ENCODE measurements at places on chromosomes 7 and 10.

DNA sequence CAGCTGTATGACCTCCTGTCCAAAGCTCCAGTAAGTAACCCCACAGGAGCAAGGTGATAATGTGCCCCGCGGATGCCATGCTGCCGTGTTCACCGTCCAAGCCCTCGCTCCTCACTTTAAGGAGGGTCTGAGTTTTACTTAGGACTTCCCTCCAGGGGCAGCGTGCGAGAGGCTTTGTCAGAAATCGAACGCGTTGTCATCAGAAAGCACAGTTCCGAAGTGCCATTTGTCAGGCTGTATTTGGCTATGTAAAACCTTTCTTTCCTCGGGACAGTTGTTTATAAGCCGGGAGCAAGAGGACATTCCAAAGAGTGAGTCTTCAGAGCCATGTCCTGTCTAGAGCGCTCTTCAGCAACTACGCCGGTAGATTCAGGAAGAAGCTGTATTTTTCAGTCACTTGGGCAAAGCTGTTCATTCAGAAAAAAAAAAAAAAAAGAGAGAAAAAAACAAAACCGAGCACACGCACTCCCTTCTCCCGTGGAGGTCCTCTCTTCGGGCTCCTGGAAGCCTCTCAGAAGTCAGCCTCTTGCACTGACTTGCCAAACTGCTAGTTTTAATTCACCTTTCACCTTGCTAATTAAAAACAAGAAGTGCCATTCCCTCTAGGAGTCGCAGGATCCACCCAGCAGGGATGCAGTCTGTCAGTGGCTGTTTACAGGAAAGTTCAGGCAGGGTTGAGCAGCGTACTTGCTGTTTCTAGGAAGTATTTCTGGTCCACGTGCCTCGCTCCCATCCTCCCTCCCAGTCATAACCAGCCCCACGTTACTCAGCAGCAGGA is at the start of gene SEMA3E:
TSS of gene SEMA3E (minus strand) at position 676 of the 778 bp plus-strand sequence.
- peak; percentile 22 for DNase-seq

DNA sequence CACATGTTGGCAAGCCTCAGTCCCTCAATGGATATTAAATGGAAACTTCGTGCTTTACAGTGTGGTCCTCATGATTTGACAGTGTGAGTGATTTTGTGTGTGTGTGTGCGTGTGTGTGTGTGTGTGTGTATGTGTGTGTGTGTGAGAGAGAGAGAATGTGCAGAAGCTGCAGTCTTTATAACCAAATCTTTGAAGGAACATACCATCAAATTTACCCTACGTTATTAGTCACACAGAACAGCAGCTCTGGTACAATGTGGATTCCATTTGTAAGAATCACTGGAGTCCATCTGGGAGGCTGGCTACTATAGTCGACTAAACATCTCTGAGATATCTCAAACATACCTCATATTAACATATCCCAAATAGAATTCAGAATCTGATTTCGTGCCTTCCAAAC is 928.0 kb upstream of the POT1 start:
- DNase-seq = no peak

DNA sequence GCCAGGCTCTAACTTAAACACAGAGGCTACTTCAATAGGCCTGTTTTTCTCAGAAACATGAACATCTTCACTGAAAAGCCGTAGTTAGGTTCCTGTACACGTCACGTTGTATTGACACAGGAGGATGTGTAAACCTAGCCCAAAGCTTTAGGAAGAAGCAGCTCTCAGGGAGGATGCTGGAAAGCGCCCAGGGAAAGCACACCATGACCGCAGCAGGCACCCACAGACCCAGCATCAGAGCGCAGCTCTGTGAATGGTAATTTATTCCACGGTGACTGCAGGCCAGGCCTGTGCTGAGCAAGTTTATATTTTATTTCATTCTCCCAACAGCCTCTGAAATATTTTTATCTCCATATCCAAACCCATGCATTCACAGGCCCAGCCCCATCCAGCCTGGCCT is 51.1 kb downstream of the ASB13 start:
- DNase-seq = no peak

- DNase-seq = no peak
Observed at GRCh38 chr7:85525676-85526075, 338.8 kb upstream of the SEMA3D start.

GRCh38 chr7:42931447-42931833 is 534 bp downstream of the PSMA2 start:
- no peak for DNase-seq

DNA sequence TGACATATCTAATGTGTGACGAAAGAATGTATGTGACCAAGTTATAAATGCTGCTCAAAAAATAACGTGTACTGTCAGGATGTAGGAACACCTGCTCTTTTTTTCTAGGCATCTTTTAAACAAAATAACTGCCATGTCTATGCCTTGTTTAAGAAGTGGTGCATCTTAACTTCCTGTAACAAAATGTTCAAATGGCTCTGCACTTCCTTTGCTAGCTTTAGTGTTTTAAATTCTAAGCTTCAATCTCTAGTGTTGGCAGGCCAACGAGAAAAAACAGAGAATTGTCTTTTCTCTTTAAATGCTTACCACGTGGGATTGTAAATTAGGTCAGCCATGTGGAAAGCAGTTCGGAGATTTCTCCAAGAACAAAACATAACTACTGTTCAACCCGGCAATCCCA is 14.6 kb upstream of the PDSS1 start:
- no peak for DNase-seq

- DNase-seq = no peak
Observed at GRCh38 chr7:157514746-157515145, 177.9 kb downstream of the DNAJB6 start.

GRCh38 chr7:27948861-27949260 is 208.9 kb downstream of the TAX1BP1 start:
- DNase-seq = no peak

- DNase-seq = no peak
Observed at GRCh38 chr10:133196936-133197758, 32.9 kb upstream of the UTF1 start.

- DNase-seq = no peak
Observed at GRCh38 chr7:69091521-69091920, 506.8 kb upstream of the AUTS2 start.

GRCh38 chr10:45461034-45461433 is 87.0 kb downstream of the ALOX5 start:
- DNase-seq = no peak

DNA sequence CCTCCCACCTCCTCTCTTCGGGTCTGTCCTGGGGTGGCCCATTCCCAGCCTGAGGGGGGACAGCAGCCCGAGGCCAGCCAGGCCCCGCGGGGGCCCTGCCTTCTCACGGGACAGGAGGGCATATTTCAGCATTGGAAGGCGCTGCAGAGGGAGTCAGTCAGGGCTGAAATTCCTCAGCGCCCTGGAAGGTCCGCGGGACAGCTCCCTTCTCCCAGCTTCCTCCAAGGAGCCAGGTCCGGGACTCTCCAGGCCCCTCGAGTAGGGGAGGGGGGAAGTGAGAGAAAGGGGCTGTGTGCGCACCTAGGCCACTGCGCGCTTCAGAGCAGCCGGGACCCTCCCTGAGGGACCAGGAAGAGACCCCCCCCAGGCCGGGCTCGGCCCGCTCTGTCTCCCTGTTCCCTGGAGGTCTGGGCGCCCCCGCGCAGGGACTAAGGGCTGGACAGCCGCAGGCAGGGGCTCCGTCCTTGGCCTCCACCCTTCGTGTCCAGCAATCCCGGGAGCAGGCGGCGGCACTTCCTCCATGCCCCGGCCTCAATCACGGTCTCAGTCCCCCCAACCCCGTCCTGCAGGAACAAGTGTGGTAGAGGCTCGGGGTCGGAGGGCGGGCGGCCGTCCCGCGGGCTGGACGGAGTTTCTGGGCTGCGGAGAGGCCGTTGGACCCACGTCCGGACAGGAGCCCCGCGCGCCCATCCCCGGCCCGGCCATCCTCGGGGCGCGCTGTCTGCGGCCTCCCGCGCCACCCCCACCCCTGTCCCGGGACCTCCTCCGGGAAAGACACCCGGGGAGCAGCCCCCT is 6.0 kb upstream of the ELFN1 start:
- no peak for DNase-seq

GRCh38 chr7:16999541-17000267 is 117.9 kb upstream of the AGR3 start:
- no peak for DNase-seq

DNA sequence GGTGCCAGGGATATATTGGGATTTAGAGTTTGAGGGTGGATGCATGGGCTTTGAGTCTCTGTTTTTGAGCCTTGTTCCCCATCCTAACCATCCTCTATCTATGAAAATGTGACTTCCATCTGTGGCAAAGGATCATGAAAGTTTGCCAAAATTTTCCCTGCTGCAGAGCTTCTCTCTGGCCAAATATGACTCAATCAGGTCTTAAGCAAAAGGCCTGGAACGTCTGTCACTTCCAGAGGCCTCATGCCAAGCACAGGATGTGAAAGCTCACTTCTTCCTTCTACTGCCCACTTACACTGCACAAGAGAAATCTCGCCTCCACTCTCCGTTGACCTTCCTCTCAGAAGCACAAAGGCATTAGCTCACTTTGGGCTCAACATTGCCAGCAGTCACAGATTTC is 696.9 kb upstream of the NRP1 start:
- peak; percentile 34 for DNase-seq

DNA sequence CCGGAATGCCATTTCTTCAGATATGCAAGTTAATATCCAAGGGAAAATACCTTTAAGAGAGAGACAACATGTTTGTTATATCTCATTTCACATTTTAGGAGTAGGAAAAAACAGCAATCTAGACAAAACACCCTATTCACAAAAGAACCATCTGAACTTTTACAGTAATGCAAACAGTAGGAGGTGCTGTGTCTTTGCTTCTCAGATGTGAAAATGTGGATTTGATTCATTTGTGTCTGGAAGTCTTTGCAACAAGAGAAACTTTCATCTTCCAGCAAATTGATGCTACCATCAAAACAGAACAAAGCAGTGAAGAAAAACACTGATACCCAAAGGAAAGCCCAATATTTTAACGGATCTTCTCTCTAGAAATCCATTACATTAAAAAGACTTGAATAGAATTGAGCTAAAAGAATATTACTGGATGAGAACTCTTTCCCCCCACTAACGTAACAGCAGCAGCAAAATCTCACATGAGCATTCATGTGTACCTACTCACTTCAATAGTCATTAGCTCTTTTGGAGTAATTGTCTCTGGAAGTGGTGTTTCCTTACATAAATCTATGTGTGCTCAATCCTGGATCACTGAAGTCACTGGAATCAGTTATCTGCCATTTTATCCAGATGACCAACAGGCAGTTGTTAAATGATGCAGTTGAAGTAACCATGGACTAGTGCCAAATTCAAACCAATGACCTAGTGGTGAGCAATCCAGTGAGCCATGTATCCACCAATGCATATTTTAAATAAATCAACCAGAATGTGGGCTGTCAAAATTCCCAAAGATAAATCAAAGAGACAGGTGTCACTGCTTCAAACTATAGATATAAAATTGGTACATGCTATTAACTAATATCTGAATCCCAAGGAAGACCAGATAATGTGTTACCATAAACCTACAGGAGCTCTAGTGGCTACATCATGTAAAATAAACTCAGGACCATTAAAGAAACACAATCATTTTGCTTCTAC is 1.8 kb downstream of the SEMA3C start:
- peak; percentile 35 for DNase-seq

DNA sequence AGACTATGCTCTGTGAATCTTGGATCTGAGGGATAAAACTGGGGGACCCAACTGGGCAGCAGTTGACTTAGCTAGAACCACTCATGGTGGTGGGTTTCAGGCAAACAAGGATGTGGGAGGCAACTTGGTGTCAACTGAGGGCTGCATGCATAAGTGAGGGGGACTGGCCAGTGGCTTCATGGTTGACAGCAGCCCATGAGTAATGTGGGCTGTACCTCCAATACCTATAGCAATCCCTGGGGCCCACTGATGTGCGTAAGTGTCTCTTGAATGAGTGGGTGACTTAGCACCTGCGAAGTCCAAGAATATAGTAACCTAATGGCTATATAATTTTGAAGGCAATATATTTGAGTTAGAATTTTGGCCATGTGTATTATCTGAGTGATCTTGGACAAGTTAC is 13.7 kb upstream of the MAP3K8 start:
- DNase-seq = no peak

DNA sequence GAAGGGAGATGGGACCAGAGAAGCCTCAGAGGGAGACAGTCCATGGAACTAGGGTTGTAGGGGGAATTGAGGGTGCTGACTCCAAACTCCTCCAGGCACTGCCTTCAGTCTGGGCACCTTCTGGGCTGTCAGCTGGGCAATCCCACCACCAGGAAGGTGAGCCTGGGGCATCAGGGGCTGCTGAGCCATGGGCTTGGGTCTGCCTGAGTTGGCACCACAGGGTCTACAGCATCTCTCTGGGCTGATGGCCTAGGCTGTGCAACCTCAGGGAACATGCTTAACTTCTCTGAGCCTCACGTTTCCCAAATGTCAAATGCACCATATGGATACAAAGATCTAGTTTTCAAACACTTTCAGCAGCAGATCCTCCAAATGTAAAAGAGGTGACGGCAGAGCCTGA is 46.8 kb upstream of the PRLHR start:
- DNase-seq = no peak

DNA sequence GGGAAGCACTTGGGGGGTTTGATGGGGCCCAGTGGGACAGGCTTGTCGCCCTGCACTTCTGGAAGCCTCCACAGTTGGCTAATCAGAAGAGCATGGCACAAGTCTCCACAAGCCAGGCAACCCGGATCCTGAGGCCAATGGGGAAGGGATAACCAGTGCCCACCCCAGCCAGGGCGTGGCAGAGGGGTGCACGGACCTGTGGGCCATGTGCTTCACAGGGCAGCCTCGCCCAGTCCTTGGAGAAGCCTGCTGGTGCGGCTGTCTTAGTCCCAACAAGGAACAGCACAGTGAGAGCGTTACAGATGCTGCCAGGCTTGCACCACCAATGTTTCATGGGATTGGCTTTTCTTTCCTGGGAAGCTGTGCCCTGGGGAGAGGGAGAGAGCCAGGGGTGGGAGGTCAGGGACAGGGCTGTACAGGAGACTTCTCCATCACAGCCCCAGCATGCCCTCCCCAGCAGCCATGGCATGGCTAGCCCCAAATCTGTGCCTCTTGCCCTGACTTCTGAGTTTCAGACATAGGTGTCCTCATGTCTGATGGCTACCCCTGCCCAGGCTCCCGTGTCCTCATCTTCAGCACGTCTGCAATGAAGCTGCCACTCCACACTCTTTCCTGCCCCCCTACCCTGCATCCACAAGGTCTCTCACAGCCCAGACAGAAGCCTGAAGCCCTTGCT is 116.0 kb downstream of the PTPN20 start:
- no peak for DNase-seq

Measured in Ammon's horn (tissue), 1 donor.